Fibroblast of lung (primary cell): ENCODE measurements at places on chromosomes 7 and 10.
A peak's percentile ranks its signal among the peaks of the same experiment; 100 is the strongest.

GRCh38 chr10:119346095-119346832 is 138.9 kb downstream of the GRK5 start:
- no peak for DNase-seq

DNA sequence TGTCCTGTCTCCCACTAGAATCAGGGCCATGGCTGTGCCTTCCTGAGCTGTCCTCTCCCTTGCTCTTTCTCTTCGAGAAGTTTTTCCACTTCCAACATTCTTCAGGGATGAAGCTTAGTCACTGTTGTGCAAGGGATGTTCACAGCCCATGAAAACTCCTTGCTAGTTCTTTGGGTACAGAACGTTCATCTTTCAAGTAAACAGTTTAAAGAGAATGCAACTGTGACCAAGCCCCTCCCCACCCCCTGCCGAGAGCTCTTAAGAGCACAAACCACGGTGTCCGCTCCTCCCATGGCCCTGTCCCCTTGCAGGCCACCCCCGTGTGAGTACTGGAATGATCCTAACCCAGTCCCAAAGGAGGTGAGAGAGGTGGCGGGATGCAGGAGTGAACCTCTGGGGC is 161.1 kb upstream of the RHEB start:
- peak; percentile 89 for DNase-seq

DNA sequence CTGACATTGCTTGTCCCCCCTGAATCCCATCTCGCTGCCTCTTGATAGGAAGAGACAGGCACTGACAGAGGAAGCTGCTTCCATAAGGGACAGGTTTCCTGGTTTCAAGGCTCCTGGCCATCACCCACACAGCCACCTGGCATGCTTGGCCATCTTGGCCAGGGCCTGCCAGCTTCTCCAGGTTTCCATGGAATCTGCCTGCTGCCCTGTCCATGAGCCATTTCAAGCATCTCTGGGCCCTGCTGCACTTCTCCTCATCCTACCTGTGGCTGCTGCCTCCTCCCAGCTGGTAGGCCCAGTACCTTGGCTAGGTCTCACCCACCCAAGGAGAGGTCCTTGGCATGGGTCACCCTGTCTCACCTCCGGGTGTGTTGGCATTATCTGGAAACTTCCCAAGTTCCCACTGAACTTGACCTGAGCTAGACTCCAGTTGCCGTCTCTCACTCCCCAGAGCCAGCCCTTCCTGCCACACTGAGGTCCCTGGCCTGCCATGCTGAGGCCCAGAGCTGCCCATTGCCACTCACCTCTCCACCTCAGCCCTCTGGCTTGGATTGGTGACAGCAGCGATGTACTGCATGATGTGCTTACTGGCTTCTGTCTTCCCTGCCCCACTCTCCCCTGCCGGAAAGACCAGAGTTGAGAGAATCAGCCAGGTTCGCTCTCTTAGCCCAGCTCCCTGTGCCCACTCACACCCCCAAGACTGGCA is 2.6 kb downstream of the MYO1G start:
- no peak for DNase-seq

DNA sequence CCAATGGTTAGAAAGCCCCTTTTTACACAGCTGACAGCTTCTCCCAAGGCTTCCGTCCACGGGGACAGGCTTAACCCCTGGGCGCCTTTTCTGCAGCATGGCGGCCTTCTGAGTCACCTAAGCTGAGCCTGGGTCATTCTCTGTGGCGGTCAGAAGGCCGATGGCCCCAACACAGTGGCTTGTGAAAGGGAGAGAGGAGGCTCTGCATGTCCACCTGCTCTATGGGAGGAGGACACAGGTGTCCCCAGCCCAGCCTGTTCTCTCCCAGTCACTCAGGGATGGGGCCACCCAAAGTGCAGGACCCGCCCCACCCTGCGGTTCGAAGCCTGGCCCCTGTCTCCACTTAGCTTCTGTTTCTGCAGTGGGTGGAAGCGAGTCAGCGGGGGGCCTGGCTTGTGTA is 20.4 kb upstream of the TTYH3 start:
- no peak for DNase-seq

DNA sequence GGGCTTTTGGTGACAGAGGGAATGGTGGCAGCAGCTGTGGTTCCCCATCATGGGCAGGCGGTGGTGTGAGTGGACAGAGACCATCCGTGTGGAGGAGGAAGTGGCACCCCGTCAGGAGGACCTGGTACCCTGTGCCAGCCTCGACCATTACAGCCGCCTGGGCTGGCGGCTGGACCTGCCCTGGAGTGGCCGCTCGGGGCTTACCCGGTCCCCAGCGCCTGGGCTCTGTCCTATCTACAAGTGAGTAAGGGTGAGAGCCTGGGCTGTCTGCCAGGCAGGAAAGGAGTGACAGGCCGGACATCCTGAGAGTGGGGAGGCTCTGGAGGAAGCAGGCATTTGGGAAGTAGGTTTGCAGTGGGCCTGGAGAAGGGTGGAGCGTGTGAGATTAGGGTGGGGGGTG is 2.9 kb upstream of the ZNF467 start:
- DNase-seq = no peak

- no peak for DNase-seq
These were observed 179.0 kb upstream of the DKK1 start for GRCh38 chr10:52135101-52135500.

DNA sequence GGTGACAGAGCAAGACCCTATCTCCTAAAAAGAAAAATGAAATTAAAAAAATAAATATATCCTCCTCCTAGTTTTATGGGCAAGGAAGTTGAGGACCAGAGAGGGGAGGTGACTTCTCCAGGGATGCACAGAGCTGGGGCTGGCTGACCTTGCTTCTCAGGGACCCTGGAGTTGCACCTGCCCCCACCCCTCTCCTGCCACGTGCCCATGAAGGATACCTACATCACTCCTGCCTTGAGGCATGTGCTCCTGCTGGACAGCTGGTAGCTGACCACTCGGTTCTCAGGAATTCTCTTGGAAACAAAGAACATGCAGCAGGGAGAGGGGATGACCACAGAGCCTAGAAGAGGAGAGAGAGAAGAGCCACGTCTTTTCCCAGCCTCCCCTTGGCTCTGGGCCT is 522 bp downstream of the CCL24 start:
- DNase-seq = peak; percentile 10

- no peak for DNase-seq
These were observed 614.1 kb downstream of the GALNT17 start for GRCh38 chr7:71746006-71746405.

DNA sequence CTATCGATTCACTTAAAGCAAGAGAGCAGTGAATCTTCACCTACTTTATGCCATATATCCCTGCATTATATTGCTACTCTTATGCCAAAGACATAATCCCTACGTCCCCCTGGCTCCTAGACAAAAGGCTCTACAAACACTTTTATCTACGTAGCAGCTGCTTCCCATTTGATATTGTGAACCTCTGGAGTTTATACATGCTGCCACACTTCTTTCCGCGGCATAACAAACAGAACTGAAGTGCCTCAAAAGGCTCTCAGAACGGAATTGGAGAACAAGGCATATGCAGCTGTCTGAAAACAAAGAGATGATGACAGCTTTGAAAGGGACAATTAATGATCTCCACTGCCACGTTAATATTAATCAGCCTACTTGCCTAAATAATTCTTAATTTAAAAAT is 985.6 kb upstream of the LRRN3 start:
- no peak for DNase-seq

DNA sequence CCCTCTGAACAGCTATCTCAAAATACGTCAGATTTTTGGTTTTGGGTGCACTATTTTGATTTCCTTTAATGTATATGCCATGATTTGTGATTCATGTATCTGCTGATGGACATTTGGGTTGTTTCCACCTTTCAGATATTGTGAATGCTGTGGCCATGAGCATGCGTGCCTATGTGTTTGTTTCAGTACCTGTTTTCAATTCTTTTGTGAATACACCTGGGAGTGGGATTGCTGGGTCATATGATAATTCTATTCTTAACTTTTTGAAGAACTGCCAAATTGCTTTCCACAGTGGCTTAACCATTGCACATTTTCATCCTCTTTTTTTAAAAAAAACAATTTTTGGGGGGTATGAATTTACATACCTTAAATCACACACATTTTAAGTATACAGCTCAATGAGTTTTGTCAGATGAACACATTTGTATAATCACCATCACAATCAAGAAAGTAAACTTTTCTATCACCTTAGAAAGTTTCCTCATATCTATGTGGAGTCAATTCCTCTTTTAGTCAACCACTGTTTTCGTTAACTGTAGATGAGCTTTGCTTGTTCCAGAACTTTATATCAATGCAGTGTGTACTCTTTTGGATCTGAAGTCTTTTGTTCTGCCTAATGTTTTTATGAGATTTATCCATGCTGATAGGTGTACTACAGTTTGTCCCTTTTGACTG is 36.9 kb downstream of the CYP26A1 start:
- no peak for DNase-seq

DNA sequence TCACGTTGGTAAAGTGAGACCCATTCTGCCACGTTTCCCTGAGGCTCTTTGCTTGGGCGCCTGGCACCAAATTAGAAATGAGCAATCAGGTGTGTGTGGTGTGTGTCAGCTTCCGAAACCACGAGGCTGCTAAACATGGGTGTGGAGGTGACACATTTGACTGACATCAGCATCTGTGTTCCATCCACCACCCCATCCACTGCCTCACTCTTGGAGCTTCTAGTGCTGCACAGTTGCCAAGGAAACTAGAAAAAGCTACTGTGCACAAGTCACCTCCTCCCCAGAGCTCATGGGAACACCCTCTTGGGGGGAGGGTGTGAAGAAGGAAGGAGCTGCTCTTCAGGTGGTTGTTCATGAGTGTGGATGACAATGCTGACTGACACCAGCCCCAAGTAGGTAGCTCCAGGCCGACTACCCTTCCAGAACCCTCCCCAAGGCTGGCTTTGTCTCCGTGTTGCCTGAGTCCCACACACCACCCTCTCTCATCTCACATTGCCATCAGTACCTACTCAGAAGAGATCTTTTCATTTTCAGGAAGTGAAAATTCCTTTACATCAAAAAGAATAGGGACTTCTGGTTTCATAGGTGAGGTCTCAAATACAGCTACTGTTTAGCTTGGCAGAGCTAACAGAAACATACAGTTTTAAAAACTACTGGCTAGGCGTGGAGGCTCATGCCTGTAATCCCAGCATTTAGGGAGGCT is 152.2 kb downstream of the TMEM178B start:
- DNase-seq = no peak

DNA sequence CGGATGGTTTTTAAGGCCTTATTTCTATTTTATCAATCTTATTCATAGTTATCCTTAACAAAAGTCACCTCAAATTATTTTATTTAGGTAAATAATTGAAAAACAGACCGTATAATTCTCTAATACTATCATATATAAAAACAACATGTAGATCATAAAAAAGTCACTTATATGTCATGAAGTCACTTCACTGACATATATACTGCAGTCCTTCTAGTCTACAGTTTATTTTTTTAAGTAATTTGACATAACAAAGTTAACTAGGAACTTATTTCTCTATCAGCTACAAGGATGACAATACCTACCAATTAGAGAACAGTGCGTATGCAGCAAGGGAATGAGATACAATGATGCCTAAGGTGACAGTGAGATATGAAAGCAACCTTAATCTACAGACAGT is 26.2 kb downstream of the JMJD1C start:
- DNase-seq = no peak

GRCh38 chr7:104206841-104207240 is 972 bp downstream of the ORC5 start:
- DNase-seq = no peak

GRCh38 chr10:35572583-35572982 is 32.6 kb upstream of the GJD4 start:
- DNase-seq = no peak

GRCh38 chr10:130282492-130283218 is 146.5 kb downstream of the GLRX3 start:
- no peak for DNase-seq

DNA sequence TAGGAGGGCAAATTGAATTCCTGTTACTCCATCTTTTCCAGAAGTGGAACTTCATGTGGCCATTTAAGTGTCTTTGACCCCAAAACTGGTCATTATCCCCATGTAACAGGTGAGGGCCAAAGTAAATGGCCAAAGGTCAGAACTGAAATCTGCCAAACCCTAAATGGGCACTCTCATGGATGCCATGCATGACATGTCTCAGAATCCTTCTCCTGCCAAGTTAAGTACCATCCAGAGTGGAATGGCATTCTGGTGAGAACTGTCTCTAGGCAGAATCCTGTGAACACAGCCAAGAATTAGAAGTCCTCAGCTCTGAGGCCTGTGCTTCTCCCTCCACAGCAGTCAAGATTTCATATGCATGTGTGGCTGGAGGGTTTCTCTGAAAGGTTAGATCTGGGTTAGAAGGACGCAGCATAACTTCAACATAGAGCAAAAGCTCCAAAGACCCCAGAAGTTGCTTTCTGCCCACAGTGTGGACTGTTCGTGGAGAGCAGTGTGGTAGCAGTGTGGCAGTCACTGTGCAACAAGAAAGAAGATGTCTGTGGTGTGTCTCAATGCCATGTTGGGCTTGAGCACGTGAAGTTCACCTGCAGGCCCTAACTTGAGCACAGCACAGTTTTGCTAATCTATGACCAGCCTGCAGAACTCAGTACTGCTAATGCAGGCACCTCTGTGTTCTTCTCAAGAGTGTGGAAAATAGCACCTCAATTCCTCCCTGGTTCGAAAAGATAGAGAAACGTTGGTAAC is 121.3 kb downstream of the ADCY1 start:
- no peak for DNase-seq

- no peak for DNase-seq
These were observed 99.0 kb upstream of the SMIM30 start for GRCh38 chr7:113217314-113217713.

DNA sequence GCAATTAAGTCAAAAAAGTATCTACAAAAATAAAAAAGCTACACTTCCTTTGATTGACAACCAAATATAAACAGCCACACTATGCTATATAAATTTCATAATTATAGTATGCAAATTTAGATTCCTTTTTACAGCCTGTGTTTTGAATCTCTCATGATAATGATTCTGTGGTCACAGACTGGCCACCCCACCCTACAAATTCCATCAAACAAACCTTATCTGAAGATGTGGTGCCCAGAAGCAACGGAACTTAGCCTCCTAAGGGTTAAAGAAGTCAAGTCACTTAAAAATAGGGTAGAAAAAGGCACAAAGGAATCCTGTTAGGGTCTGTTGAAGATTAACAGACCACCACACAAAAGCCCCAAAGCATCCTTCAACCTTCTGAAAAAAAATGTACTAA is 351.8 kb downstream of the INHBA start:
- DNase-seq = no peak

- DNase-seq = peak; percentile 56
These were observed 15.5 kb downstream of the TUBGCP2 start for GRCh38 chr10:133292919-133293809.

DNA sequence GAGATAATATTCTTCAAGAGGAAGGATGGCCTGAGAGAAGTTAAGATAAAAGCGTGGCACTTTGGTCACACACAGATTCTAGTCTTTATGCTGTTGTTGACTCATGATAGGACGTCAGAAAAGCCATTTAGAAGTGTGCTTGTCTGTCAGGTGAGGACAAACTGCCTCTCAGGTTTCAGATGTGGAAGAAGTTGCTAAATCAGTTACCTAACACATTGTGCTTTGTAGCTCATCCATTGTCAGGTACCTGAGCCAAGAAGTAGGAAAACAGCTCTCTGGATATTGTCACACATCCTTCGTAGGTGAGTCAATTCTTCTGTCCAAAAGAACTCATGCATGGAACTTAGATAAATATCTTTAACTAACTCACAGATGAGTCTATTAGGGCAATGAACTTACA is 49.5 kb upstream of the PHYHIPL start:
- no peak for DNase-seq
